ENCODE measurements at places on chromosomes 5 and 9.

DNA sequence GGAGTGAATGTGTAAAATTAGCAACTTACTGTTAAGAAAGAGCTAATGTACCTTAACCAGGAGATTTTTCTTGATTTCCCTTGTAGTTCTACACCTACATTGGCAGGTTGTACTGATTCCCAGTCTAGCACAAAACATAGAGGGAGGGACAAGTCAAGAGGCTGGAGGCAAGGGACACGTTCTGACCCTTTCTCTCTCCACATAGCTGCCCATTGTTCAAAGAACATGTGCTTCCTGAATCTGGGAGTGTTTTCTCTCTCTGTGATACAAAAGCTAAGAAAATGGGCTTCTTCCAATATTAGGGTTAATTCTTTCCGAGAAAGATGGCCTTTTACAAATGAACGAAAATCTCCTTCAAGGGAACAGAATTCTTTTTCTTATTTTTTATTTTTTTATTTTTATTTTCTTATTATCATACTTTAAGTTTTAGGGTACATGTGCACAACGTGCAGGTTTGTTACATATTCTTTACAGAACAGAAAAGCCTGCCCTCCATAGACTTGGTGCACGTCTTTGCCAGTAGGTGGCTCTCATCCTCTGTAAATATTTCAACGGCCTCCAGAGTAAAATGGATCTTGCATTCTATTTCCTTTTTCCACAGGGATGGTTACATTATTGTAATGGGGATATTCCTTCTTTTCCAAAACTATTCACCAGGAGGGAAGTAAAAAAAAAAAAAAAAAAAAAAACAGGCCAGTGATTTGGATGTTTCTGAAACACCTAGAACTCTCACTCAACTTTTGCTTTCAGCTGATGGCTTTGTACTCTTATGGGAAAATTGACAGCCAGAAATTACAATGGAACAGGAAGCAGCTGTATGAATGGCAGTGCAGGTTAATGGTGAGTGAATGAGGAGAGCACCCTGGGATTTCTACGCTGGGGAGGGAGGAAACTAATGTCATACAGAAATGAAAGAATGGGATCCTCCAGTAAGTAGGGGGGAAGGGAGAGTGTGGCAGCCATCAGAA is 13.1 kb upstream of the IFNA5 start:
- peak; percentile 57 for DNase-seq

DNA sequence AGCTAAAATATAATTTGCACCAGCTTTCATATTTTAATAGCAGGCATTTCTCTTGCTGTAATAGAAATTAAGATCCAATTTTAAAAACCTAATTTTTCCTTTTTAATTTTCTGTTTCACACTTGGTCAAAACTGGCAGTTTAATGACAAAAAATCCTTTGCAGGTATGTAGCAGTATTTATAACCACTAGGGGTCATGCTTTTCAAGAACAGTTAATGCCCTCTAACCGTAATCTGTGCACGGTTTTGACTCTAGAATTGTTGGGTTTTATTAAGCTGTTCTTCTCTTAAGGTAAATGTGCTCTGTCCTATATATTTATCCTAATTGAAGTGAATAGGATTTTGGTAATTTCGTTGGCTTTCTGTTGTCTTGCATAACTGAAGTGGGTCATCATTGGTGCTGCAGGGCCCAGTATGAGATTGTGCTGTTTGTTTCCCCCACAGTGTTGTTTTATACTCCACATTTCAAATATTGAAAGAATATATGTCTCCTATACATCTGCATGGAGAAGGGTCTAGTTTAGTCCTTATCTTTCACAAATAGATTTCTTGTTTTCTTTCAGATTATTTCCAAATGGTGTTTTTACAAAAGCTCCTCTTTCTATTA is 107.4 kb downstream of the SCAMP1 start:
- peak; percentile 18 for DNase-seq

DNA sequence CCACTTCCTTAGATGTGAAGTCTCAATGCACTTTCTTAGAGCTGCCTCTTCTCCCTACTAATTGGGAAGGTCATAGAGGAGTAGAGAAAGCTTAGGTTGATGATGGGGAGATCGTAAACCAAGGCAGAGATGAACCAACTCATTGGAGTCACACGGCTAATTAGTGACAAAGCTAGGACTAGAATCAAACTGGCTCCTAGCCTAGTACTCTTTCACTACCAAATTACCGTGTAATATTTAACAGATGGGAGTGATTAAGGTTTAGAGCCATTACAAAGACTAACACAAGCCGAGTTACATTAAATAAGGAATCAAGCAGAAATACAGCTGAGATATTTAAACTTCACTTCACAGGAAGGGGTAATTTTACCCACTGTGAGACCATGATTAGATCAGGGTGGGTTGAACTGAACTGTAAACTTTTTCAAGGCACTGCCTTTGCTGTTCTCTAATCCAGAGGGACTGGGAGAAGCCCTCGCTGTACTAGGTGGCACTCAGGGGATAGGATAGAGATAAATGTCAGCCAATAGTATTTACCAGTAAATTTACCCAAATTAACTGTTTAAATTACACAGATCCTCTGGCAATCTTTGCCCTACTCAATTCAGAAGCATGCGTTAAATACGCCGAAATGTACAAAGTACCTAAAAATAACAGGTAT is 166.4 kb upstream of the PIK3R1 start:
- no peak for DNase-seq

GRCh38 chr5:5181650-5182324 is 41.7 kb downstream of the ADAMTS16 start:
- DNase-seq, result no peak

GRCh38 chr5:177604116-177604521 is 4.2 kb downstream of the B4GALT7 start:
- DNase-seq, result no peak

GRCh38 chr5:2066373-2066772 is 183.6 kb upstream of the IRX4 start:
- DNase-seq, result no peak

DNA sequence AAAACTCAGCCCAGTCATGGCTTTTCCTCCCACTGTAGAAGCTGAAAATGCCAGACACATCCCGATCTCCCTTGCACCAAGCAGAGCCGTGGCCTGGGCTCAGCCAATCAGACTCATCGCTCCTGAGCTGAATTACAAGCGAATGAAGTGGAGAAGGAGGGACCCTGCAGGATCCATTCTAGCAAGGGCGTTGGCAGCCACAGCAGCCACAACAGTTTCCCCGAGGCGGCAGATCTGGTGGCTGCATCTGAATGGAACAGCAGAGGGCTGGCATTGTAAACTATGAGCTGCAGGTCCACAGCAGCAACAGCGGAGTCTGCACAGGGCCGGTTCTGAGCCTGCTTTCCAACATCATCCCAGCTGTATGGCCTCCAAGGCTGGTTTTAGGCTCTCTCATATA is 23.8 kb downstream of the ALG2 start:
- peak; percentile 0 for DNase-seq

DNA sequence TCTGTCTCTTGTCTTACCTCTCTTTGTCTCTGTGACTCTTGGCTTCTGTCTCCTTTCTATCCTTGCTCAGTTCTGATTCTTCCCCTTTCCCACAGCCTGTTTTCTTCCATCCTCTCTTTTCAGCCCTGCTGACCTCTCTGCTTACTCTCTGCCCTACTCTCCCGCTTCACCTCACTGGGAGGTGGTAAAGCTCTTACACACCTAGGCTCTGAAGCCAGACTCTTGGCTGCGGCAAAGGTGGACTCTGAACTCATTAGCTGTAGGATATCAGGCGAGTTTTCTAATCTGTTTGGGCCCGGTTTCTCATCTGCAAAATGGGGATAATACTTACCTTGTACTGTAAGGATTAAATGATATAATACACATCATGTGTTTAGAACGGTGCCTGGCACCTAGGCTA is 11.1 kb downstream of the PCDH1 start:
- no peak for DNase-seq

GRCh38 chr9:123697686-123698085 is 232.2 kb downstream of the DENND1A start:
- no peak for DNase-seq

All from midbrain (tissue), 1 donor.